CD8-positive, alpha-beta T cell (primary cell): ENCODE measurements at places on chromosomes 12 and 14. TPM values are rescaled to one million over a fixed set of nuclear protein-coding genes. Genes with fewer than 3 reads are reported as not detected.

DNA sequence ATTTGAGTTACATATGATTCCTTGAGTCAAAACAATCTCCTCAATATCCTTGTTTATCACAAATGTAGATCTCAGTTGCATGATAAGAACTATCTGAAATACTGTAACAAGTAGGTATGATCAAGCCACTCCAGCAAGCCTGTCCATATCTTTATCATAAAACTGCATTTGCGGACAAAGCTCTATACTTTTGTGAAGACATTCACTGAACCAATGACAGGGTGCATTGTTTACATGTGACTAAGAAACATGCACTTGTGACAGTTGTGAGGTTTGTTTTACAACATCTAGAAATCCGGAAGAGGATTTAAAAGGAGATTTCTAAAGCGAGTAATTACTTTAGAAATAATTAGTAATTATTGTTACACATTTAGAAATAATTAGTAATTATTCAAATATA is 111.7 kb downstream of the PPP2R5E start:
- DNase-seq: no peak

DNA sequence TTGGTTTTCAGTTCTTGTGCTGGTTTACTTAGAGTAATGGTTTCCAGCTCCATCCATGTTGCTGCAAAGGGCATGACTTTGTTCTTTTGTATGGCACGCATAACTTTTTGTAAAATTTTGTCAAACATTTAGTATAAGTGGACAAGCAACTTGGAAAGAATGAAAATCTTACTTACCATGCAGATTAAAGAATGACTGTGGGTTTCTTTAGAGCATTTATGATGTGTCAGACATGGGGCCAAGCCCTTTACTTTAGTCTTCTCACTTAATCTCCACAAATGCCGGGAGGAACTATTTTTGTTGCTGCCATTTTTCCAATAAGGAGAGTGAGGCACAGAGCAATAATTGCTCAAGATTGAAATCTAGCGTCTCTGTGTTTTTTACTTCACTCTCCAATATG is 652.5 kb upstream of the TBX3 start:
- DNase-seq: no peak

DNA sequence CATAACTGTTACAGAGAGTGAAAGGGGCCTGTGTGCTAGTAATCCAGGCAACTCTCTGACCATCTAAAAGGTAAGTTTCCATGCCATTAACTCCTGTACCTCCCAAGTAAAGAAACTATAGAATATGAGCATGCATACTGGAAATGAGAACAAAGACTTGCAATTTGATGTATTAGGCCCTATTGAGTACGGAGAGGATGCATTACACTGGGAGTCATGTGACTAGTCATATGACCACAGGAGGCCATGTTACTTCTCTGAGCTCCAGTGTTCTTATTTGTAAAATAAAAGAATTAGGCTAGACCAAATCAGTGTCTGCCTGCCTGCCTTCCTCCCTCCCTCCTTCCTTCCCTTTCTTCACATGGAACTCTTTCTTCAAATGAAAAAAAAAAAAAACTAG is 440.1 kb upstream of the CCDC196 start:
- DNase-seq: no peak

DNA sequence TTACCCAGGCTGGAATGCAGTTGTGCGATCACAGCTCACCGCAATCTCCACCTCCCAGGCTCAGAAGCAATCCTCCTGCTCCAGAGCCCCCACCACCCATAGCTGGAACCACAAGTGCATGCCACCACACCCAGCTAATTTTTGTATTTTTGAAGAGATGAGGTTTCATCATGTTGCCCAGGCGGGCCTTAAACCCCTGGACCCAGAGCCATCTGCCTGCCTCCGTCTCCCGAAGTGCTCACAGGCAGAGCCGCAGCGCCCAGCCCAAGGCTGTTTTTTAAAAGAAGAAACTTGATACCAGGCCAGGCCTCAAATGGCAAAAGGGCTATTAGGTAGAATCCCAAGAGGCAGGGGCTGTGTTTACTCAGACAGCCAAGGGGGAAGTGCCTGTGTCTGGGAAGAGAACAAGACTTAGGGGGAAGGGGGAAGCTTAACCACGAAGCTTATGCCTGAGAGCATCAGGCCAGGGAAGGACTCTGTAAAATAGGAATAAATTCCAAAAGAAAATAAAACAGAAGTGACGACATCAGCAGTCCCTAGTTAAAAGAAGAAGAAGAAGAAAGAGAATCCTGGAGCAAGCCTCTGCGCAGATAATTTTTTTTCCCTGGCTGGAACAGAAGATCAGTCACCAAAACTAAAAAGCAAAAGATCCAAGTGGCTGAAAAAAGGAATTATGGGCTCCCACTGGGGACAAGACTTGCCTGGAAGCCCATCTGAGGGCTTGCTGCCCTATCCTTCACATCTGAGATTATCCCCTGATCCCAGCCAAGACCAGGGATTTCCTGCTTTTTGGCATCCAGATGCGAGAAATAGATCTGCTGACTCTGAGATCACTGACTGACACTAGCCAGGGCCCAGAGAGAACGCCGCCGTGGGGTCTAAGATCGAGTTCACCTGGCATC is 170.5 kb downstream of the NDUFA12 start:
- DNase-seq: no peak

- no peak for DNase-seq
Observed at GRCh38 chr12:67357376-67358125, 88.4 kb downstream of the CAND1 start.

DNA sequence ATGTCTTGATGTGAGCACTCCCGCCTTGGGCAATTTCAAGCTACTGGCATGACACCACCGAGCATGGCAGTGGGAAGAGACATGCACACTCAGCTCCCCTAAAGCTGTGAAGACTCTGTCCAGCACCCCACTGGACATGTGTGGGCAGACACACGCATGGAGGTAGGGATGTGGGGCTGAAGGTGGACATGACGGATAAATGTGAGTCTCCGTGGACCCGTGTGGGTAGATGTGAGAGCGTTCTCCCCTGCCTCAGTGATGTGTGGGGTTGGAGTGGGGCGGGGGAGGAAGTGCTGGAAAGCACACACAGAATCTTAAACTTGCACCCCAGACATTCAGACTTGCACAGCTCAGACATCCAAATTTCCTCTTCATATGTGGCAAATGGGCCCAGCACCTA is 12.6 kb downstream of the SLC6A12 start:
- DNase-seq: no peak

DNA sequence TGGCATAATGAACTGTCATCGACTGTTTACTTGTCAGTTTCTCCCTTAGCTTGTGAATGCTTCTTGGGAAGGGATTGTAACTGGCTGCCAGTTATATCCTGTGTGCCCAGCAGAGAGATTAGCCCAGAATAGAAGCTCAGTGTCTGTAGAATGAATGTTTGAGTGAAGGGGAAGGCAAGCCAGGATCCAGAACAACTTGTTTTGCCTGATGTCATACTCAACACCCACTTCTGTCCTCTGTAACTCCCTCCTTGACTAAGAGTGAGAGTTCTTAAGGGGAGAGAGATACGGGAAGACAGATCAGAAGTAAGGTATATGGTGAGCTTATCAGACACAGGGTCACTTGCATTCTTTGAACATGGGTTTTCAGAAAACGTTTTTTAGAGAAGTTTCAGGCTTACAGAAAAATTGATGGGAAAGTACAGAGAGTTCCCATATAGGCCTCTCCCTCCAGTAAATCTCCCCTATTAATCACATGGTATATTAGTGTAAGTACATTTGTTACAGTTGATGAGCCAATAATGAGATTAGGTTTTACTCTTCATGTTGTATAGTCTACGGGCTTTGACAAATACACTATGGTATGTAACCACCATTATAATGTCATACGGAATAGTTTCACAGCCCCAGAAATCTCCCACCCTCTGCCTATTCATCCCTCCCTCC is 5.6 kb upstream of the SPPL3 start:
- DNase-seq: no peak

DNA sequence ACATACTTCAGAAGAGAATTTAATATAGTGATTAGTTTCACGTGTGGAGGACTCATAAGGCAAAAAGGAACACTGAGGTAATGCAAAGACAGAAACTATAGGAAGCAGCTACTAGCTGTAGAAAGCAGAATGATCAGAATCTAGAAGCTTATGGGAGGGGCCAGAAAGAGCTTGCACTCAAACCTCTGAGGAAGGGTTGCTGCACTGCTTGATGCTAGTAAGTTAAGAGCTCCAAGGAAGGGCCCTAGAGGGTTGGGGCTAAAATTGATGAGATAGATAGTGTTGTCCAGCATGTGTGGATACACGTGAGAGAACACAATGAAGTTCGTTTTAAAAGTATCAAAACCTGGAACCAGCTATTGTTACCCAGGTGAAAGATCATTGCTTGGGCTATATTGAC is 311.1 kb downstream of the SLC6A15 start:
- DNase-seq: no peak

DNA sequence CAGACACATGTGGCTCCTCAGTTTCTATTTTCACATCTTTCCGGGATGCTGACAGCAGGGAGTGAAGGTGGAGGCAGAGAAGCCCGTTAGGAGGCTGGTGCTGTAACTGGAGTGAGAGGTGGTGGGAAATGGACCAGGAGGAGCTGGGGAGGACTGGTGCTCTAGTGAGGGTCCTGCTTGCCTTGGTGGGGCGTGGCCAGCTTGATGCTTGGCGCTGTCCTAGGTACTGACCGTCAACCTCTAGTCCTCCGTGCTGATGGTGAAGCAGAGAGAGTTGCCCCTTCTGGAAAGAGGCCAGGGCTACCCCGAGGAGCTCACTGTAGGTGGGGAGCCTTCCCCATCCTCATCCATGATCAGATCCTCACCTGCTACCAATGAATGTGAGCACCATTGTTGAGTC is 1.4 kb downstream of the TRMT61A start:
- DNase-seq: no peak

GRCh38 chr14:102916347-102917055 is 6.0 kb upstream of the AMN start:
- DNase-seq: no peak

DNA sequence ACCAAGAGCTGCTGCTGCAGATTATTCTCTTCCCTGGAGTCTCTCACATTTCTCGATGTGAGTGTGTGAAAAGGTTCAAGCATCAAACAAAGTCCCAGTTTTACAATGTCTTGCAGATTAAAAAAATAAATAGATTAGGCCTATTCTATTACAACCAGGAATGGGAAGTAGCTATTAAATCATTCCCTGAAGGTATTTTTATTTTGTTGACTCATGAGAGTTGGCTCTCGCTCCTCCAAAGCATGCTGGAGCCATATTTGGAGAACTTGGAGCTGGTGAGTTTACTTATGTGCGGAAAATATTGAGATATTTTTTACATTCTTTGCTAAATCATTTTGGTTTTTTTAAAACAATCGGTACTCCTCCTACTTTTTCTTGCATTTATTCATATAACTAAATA is 572.3 kb downstream of the ETNK1 start:
- DNase-seq: no peak

The OVCH1 gene
- not detected for total RNA-seq

The LPAR5 gene
- total RNA-seq: 5.8 TPM
